ENCODE measurements at places on chromosomes 4 and X. TPM values are rescaled to one million over a fixed set of nuclear protein-coding genes. Genes with fewer than 3 reads are reported as not detected.

MPP1 gene
- 39.5 TPM for total RNA-seq

DNA sequence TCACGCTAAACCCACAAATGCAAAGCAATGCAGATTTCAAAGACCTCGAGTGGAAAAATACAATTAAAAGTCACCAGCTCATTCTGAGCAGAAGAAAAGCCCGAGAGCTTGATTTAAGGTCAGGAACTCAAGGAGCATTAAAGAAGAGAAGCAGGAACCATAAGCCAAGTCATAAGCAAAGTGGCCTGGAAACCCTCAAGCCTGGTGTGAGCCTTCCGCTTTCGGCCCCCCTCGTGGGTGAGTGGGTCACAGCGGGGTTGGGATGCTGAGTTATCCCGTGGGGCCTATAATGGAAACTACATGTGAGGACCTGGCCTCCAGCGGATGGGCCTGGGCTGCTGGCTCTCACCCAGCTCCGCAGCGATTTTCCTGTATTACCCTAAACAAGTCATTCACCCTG is 504.3 kb downstream of the RAB28 start:
- ATAC-seq = no peak

- no peak for ATAC-seq
Observed at GRCh38 chr4:69360271-69360670, 80.0 kb downstream of the UGT2B28 start.

DNA sequence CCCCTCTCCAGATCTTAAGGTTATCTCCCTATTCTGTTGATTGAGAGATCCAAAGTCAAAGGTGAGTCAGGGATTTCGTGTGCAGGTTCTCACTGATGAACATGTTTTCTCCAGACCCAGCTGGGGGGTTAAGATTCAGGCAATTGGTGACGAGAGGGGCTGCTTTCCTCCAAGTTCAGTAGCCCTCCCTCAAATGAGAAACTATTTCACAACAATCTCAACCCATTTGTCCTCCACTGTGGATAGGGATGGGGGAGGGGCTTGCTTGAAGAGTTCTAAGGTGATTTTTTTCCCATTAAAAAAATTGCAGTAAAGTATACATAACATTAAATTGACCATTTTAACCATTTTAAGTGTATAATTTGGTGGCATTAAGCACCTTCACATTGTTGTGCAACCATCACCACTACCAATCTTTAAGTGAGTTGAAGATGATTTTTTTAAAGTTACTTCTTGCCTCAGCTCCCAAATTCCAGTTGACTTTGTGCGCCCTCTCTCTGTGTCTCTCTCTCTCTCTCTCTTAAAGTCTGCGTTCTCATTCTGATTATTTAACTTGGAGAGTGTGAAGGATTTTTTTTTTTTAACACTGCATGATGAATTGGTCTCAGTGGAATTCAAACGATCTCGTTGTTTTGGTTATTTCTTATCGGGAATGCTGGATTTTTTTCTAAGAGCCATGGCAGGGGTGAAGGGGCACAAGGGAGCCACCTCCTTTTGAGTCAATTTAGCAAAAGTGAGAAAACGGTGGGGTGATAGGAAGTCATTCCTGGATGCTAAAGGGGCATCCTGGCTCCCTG is 175.9 kb downstream of the SHROOM3 start:
- peak; percentile 28 for ATAC-seq

DNA sequence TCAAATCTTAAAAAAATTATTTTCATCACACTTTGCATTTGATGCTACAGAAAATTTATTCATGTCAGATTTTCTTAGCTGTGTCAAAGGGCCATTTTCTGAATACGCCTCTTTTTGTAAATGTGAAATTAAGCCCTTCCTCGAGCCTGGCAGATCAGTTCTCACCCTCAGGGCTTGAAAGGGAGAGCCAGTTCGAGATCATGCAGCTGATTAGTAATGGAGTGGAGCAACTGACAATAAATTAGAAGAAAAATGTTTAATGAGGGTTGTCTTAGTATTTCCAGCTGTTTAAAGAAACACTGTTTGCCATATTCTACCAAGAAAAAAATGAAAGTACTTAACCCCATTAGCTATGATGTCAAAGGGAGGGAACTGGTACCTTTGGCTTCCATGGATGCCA is 28.7 kb downstream of the CC2D2A start:
- ATAC-seq = no peak

ALB gene
- total RNA-seq = 0.27 TPM

NOX1 gene
- total RNA-seq = not detected

PLAC1 gene
- total RNA-seq = not detected

DNA sequence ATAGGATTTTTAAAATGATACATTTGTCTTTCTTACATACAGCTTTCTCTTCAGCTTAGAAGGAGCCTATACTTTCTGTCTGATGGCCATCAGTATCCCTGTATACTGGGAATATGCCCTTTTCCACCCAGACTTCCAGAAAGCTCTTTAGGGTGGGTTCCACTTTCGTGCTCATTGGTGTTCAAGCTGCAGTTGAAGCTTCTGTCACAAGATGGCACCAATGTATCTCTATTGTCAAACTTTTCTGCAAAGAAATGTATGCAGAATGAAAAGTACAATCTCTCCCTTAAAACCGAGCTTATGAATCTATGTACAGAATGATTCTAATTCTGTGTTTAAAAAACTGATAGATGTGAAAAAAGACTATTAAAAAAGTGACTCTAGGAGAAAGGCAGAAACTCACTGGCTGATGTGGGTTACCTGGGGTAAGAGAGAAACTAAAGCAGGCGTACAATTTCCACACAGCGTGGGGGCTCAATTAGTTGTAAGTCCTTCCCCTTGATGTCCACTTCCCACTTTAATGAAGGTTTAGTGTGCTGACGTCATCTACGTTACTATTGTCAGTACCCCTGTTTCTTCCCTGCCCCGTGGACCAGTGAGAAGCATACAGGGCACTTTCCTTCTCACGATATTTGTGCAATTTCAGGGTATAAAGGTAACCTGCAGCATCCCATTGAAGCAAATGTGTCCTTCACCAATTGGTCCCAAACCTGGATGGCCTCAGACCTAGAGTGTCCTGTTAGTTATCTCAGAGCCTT is 57.3 kb upstream of the TCEAL2 start:
- no peak for ATAC-seq

- no peak for ATAC-seq
Observed at GRCh38 chrX:103737696-103738095, 27.0 kb downstream of the TMEM31 start.

DNA sequence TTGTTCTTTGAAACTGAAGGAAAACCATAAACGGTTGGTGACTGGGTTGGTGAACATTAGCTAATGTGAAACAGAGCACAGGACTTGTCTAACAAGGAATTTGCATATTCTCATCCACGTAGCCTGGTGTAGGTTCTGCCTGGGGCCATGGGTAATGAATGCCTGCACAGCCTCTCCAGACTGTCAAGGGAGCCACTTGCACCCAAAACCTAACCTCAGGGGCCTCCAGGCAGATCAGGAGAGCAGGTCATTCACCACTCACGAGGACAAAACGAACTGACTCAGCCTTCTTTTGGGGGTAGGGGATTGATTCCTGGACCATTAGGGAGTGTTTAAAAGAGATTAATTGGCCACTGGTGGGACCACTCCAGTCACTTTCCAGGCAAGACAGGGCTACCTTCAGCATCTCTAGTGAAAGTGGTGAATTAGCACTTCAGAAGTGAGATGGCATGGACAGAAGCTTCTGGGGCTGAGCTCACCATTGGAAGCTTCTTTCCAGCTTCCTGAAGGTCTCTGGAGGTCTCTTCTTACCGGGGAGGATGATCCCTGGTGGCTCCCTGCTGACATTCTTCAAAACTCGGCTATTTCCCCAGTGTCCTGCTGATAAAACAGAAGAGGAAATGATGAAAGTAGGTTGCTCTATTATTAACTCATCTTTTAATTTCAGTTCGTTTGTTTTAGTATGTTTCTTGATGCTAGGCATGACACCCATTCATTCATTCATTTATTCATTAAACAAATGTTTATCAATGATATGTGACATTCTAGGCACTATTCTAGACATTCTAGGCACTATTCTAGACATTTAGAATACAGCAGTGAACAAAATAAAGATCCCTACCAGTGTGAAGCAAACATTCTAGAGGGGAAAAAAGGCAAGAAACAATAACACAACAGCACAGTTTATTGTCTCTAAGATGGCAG is 104.5 kb upstream of the LNX1 start:
- ATAC-seq = no peak

GRCh38 chrX:121161501-121161933 is 114.1 kb downstream of the GLUD2 start:
- ATAC-seq = no peak

SFRP2 gene
- total RNA-seq = 20.1 TPM

TDO2 gene
- not detected for total RNA-seq

MSANTD1 gene
- total RNA-seq = not detected

PDLIM5 gene
- total RNA-seq = 100 TPM

- no peak for ATAC-seq
Observed at GRCh38 chr4:87565746-87566145, 36.6 kb upstream of the SPARCL1 start.

DNA sequence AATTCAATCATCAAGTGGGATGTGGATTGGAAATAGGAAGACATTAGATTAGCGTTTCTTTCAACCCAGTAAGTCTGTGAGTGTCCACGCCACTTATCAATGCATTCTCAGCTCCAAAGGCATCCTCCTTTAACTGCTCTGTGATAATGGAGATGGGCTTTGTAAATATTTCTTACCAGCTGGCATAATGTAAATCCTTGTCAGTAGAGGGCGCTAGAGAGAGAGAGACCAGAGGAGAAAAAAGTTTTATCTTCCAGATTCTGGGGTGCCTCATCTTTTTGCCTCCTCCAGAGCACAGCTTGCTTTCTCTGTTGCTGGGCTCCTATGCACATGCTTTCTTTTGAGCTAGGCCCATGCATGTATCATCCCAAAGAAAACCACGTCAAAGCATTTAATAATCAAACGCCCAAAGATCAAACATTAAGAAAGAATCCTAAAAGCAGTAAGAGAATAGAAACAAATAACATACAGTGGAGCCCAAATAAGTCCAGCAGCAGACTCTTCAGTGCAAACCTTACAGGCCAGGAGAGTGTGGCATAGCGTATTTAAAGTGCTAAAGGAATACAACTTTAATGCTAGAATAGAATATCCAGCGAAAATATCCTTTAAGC is 9.6 kb upstream of the MTMR1 start:
- no peak for ATAC-seq

PNMA5 gene
- not detected for total RNA-seq

DNA sequence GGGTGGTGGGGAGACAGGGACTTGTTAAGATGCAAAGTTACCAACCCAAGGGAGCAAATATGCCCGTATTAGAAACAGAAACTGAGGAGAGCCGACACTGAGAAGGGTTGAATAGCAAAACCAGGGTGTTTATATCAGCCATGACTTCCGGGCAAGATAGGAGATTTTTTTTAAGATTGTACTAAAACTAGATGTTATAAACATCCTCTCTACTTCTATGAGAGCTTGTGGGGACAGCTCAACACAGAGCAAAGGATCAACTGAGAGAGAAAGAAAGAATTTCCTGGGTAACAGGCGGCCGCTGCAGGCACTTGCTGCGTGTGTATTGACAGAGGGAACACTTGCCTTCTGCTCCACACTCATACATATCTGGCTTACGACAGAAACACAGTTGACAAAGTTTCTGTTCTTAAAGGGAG is 49.1 kb upstream of the FBXW7 start:
- ATAC-seq = no peak

GATA1 gene
- not detected for total RNA-seq

- ATAC-seq = no peak
Observed at GRCh38 chr4:140038031-140038533, 115.9 kb downstream of the MAML3 start.

- no peak for ATAC-seq
Observed at GRCh38 chr4:121144021-121144420, 20.1 kb downstream of the TNIP3 start.

REELD1 gene
- 1.4 TPM for total RNA-seq

DNA sequence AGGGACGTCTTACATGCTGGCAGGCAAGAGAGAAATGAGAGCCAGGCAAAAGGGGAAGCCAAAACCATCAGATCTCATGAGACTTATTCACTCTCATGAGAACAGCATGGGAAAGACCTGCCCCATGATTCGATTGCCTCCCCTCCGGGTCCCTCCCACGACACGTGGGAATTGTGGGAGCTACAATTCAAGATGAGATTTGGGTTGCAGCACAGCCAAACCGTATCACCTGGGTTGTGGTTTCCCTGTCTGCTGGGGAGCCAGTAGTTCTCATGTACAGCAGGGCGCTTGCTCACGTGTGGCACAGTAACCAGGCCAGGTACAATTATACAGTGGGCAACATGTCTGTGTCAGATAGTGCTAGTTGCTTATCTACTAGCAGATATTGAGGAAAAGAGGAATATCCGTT is 11.1 kb upstream of the RS1 start:
- ATAC-seq = no peak

DSPP gene
- total RNA-seq = not detected

SATL1 gene
- total RNA-seq = not detected

DNA sequence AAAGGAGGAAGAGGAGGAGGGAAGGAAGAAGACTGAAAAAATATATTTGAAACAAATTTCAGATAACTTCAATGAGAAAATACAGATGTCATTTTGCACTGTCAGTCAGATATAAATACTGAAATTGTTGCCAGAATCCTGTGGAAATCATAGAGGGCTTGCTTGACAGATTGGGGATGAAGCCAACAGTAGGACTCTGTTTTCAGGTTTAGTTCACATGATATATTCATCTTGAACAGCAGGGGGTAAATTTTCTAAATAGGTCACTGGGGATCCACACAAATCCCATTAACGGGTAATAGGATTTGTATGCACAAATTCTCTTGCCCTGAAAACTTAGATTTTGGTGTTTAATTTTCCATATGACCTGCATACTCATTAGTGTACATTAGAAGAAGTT is 103.3 kb upstream of the PCDH18 start:
- no peak for ATAC-seq

GRCh38 chr4:147057611-147058190 is 112.0 kb upstream of the TTC29 start:
- no peak for ATAC-seq

TMEM150C gene
- 4.4 TPM for total RNA-seq

DNA sequence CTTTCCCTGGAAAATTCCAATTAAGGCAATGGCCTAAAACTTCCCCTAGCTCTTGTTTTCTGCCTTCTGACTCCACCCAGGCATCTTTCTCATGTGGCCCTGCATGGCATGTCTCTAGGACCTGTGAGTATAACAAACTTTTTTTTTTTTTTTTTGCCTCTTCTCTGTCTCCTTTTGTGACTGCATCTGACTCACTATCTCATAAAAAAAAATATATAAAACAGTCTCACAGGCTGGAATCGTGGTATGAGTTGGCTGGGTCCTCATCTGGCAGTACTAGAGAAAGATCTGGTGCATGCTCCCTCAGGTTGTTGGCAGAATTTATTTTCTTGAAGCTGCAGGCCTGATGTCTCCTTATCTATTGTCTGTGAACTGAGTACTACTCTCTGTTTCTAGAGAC is 313.9 kb downstream of the TECRL start:
- ATAC-seq = no peak

DNA sequence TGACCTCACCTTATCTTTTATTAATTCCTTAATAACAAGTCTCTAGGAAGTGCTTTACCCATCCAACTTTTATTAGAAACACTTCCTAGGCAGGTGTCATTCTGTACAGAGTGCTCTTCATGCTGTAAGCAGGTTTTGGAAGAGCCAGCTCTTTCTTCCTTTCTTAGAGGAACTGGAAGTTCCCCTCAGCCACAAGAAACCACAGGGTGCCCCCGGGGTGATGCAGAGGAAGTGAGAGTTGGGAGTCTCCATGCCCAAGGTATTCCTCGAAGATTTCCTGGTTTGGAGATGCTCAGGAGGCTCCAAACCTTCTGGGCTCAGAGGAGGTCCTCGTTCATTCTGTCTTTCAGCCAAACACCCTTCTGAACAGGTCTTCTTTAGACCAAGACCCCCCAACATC is 83.8 kb downstream of the EGF start:
- ATAC-seq = no peak

GRCh38 chrX:111270339-111270738 is at the start of gene CAPN6:
Gene CAPN6, minus strand, starts transcription at chrX:111270483. Its CDS starts 6,547 bp downstream, at chrX:111263936.
- ATAC-seq = peak; percentile 43

Measured in gastroesophageal sphincter (tissue), 4 donors.